ENCODE measurements at places on chromosomes 2 and 18. TPM values are rescaled to one million over a fixed set of nuclear protein-coding genes. Genes with fewer than 3 reads are reported as not detected.

DNA sequence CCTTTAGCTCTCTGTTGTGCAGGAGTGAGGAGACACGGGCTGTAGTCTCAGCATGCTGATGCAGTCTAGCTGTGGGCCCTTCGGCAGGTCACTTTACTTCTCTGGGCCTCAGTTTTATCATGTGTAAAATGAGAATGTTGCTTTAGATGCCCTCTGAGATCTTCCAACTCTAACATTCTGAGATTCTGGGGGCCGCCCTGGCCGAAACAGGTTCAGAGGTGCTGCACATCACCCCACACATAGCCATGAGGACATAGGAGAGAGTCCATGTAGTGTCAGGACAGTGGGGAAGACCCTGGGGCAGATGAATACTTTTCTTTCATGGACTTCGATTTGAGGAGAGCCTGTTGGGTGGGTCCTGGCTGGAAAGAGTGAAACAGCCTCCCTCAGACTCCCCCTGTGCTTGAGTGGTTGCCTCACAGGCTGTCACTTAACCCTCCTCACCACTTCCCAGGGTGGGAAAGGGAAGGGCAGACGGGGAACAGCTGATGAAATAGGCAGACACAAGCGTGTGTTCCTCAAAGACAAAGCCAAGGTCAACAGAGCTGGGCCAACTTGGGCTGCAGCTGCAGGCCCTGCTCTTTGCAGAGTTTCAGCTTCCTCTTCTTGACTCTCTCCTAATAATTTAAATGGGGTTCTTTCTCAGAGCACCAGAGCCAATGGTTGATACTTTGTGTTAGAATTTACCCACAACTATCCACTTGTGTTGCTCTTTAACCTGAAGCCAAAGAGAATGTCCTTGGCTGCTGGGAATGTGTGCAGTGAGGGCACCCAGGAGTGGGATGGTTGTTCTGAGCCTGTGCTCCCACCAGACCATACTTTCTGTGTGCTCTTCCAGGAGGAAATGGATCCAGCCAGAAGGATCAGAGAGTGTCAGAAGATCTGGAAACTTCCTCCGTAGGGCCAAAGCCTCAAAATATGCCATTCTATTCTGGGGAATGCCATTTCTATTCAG, 14.7 kb upstream of the MRPL33 start:
- DNase-seq, result no peak

GRCh38 chr2:216539791-216540241, 41.2 kb downstream of the RPL37A start:
- no peak for DNase-seq

The ABCG5 gene
- total RNA-seq, result not detected

- no peak for DNase-seq
Measured at GRCh38 chr2:84980263-84980983, 9.5 kb downstream of the KCMF1 start.

DNA sequence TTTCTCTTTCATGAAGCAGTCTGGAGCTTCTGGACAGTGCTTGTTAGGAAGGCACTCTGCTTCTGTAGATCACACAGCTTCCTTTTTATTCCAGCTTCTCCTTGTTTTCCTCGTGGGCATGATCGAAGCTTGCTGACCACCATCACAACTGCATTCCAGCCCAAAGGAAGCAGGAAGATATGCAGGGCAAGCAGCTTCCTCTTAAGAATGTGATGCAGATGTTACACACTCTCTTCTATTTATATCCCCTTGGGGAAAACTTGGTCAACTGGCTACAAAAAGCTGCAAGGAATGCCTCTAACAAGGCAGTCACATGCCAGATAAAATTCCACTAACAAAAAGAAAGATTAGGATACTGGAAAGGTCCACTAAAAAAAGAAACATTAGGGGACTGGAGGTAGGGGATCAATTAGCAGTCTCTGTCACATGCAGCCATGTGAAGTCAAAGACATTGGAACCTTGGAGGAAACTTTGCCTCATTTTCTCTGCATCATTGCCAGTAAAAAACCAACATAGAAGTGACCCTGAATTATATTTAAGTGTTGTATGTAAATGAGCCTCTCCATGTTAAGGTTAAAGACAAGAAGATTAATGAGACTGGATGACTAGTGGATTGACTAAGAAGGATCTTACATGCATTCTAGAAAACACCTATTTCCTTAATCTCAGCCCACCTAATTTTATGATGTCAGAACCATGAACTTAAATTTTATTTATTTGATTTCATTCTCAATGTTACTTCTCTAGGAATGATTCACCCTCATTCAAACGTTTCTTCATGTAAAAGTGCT, 98.3 kb downstream of the NAB1 start:
- DNase-seq, result no peak

DNA sequence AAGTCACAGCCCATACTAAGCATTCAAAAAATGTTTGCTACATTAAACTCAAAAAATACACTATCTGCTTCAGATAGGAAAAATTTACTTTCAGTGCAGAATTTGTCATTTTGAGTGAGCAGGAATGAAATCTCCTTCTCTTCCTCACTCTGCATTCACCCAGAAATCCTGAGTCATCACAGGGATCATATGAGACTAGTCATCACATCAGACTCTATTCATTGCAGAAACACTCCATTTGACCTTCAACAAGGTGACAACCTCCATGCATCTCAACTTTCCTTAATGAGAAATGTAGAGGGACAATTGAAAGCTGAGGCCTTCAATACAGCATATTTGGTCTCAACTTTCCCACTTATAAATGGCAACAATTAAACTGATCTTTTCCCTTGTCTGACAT, 130.4 kb upstream of the CYP26B1 start:
- DNase-seq, result no peak

Measured in K562 (cell line).